Stimulated activated CD8-positive, alpha-beta memory T cell treated with anti-CD3 and anti-CD28 coated beads, Interleukin-7, amount 100 ng/mL, for 48 hours (primary cell): ENCODE measurements at places on chromosomes 3 and 15.

- no peak for DNase-seq
Measured at GRCh38 chr15:74809956-74810355, 2.7 kb upstream of the LMAN1L start.

GRCh38 chr3:170200987-170201386 is 19.5 kb upstream of the PHC3 start:
- no peak for DNase-seq

DNA sequence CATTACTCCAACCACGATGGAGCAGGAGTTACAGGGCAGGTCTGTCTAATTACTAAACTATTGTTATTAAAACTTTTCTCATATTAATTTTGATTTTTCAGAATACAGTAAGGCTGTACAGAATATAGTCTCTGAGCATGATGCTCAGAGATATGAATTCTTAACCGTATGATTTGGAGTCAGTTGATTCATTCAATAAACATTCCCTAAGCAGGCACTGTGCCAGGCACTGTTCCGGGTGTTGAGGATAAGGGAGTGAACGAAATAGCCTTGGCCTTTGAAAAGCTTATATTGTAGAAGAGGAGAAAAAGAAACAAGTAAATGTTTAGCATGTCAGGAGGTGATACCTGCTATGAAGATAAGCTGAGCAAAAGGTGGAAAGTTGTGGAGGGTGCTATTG is 187.3 kb downstream of the KCNAB1 start:
- DNase-seq, result no peak

GRCh38 chr15:48596415-48596814 is 49.1 kb downstream of the FBN1 start:
- DNase-seq, result no peak

- DNase-seq, result no peak
Measured at GRCh38 chr3:69342074-69342473, 43.8 kb downstream of the FRMD4B start.

- no peak for DNase-seq
Measured at GRCh38 chr3:168249205-168249549, 153.5 kb upstream of the GOLIM4 start.

- no peak for DNase-seq
Measured at GRCh38 chr3:59937201-59937600, 887.4 kb upstream of the CFAP20DC start.

DNA sequence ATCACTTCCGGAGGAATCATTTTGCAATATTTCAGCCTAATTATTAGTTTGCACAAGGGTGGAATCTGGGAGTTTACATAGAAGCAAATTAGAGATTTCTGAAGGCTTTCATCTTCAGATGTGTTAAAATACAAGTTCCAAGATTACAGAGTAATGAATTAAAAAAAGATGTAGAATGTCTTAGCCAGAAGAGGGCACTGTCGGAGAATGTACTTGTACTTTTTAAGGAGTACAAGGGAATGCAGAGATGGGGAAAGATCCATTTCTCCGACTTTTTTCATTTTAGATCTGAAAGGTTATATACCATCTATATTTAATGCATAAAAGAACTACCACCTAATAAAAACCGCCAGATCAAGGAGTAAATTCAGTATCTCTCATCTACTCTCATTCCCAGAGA is 43.1 kb upstream of the WDR5B start:
- DNase-seq, result no peak
